Osteocyte (in vitro differentiated cells): ENCODE measurements at places on chromosomes 7 and 10. TPM values are rescaled to one million over a fixed set of nuclear protein-coding genes. Genes with fewer than 3 reads are reported as not detected.

Gene CAV2
- total RNA-seq = 81.6 and 86.8 TPM in 2 replicates

Gene C7orf33
- not detected in 2 replicates for total RNA-seq

Gene TAS2R5
- 3.1 and 3.2 TPM in 2 replicates for total RNA-seq

Gene PDE6C
- total RNA-seq = not detected in 2 replicates

Gene NUTM2A
- 1.2 and 1.5 TPM in 2 replicates for total RNA-seq

Gene DCLRE1A
- 7.3 and 8.1 TPM in 2 replicates for total RNA-seq

Gene AKR1C4
- not detected in 2 replicates for total RNA-seq

Gene NEUROD6
- not detected in 2 replicates for total RNA-seq

Gene MPP7
- 37.4 and 41.9 TPM in 2 replicates for total RNA-seq

Gene FAM25A
- total RNA-seq = not detected in 2 replicates

Gene NFE2L3
- total RNA-seq = 0.55 and 0.78 TPM in 2 replicates

Gene COL1A2
- total RNA-seq = 7,492 and 7,869 TPM in 2 replicates

Gene PSTK
- 5.9 and 6.1 TPM in 2 replicates for total RNA-seq

Gene RASA4B
- 7.4 and 11.7 TPM in 2 replicates for total RNA-seq

Gene RPEL1
- total RNA-seq = not detected in 2 replicates

Gene TMEM140
- 0.18 TPM in 1 of 2 replicates, not detected in the other for total RNA-seq

Gene PTF1A
- total RNA-seq = not detected in 2 replicates

Gene POM121C
- total RNA-seq = 43.3 and 44.3 TPM in 2 replicates

Gene SP8
- not detected in 2 replicates for total RNA-seq

Gene SPDYE9
- total RNA-seq = not detected in 2 replicates

Gene TMEM270
- total RNA-seq = not detected in 2 replicates

Gene PNLIP
- total RNA-seq = not detected in 2 replicates

Gene TUBB8
- not detected in 2 replicates for total RNA-seq

Gene ACHE
- total RNA-seq = 1.5 and 2.2 TPM in 2 replicates

Gene SPDYE1
- not detected in 2 replicates for total RNA-seq

Gene SFTPA1
- total RNA-seq = not detected in 2 replicates

Gene NME8
- not detected in 2 replicates for total RNA-seq

Gene DRGX
- not detected in 2 replicates for total RNA-seq

Gene FKBP6
- total RNA-seq = not detected in 2 replicates

Gene TAS2R3
- total RNA-seq = 1.6 and 2.6 TPM in 2 replicates

Gene PAX4
- not detected in 2 replicates for total RNA-seq

Gene FKBP9
- total RNA-seq = 229 and 237 TPM in 2 replicates

Gene LIPF
- total RNA-seq = not detected in 2 replicates

Gene ZNF33A
- total RNA-seq = 21.3 and 22.7 TPM in 2 replicates

Gene EPO
- not detected in 2 replicates for total RNA-seq

Gene VGF
- 0.16 and 0.24 TPM in 2 replicates for total RNA-seq

Gene ATOH7
- not detected in 2 replicates for total RNA-seq

Gene STAMBPL1
- total RNA-seq = 4.5 and 4.8 TPM in 2 replicates

Gene ALOX5
- total RNA-seq = not detected in 2 replicates

Gene NAT16
- total RNA-seq = 0.16 TPM in 1 of 2 replicates, not detected in the other

Gene NKX2-3
- total RNA-seq = not detected in 2 replicates
